Naive B cell (primary cell): ENCODE measurements at places on chromosomes 12 and 14.

- no peak overlapping the region for H3K4me3 ChIP-seq
- H3K4me1 ChIP-seq = no peaks in the 10 kb centered on the region
- DNase-seq = no peak
Measured at GRCh38 chr12:107331912-107332311, 238.6 kb upstream of the CRY1 start.

- H3K36me3 ChIP-seq = no peaks in the 10 kb centered on the region
- no peak overlapping the region for H3K27ac ChIP-seq
- no peaks in the 10 kb centered on the region for H3K27me3 ChIP-seq
- H3K4me3 ChIP-seq = no peak overlapping the region
- DNase-seq = no peak
Measured at GRCh38 chr14:22497671-22498093, 91.3 kb downstream of the DAD1 start.

DNA sequence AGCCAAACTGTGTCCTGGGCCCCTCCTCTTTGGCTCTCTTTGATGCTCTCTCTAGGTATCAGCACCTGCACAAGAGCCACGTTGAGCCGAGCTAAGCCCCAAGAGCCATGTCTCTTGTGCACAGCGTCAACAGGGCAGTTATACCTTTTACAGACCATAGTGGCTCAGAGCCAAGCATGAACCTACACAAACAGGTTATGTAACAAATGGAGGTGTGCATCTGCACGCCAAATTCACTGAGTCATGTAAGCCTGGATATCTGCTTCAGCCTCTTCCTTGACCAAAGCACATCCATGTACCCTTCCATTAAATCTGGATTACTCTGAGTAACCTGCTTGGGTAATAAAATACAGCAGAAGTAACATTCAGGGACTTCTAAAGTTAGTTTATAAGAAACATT lies 509.7 kb downstream of the NAV3 start:
- no peaks in the 10 kb centered on the region for H3K27me3 ChIP-seq
- no peaks in the 10 kb centered on the region for H3K4me1 ChIP-seq
- H3K27ac ChIP-seq = no peak overlapping the region
- no peak for DNase-seq
- no peak overlapping the region for H3K4me3 ChIP-seq

GRCh38 chr14:21299562-21300130 lies 19.8 kb downstream of the RPGRIP1 start:
- no peak for DNase-seq
- H3K36me3 ChIP-seq = no peaks in the 10 kb centered on the region
- H3K27ac ChIP-seq = no peak overlapping the region

DNA sequence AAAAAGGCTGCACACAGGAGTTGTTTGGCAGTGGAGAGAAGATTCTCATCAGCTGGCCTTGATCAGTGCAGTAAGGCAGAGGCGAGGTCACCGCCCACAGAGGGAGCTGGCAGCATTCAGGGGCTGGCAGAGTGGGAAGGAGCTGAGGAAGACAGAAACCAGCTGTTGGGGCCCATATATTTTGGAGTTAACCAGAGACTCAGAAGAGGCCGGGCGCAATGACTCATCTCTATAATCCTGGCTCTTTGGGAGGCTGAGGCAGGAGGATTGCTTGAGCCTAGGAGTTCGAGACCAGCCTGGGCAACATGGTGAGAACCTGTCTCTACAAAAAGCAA lies 17.7 kb downstream of the SMCO2 start:
- peaks cover 13% of the 10 kb centered on the region for H3K4me1 ChIP-seq
- no peak overlapping the region for H3K4me3 ChIP-seq
- H3K27ac ChIP-seq = no peak overlapping the region
- DNase-seq = no peak
- peaks cover 2% of the 10 kb centered on the region for H3K27me3 ChIP-seq
- no peaks in the 10 kb centered on the region for H3K36me3 ChIP-seq

- H3K4me3 ChIP-seq = no peak overlapping the region
- H3K4me1 ChIP-seq = no peaks in the 10 kb centered on the region
- no peak overlapping the region for H3K27ac ChIP-seq
- H3K36me3 ChIP-seq = peaks cover 7% of the 10 kb centered on the region
Measured at GRCh38 chr12:126342866-126343265, 1277.6 kb downstream of the AACS start.

GRCh38 chr12:90953956-90954421 lies 987 bp downstream of the CCER1 start:
- H3K4me3 ChIP-seq = no peak overlapping the region
- no peak for DNase-seq
- H3K27ac ChIP-seq = no peak overlapping the region
- H3K36me3 ChIP-seq = no peaks in the 10 kb centered on the region

- DNase-seq = no peak
- no peak overlapping the region for H3K4me3 ChIP-seq
- H3K36me3 ChIP-seq = peaks cover 4% of the 10 kb centered on the region
- H3K27ac ChIP-seq = no peak overlapping the region
- H3K27me3 ChIP-seq = no peaks in the 10 kb centered on the region
Measured at GRCh38 chr14:61498303-61498702, 176.9 kb downstream of the PRKCH start.

- no peaks in the 10 kb centered on the region for H3K27me3 ChIP-seq
- no peak overlapping the region for H3K4me3 ChIP-seq
- DNase-seq = no peak
- H3K4me1 ChIP-seq = peaks cover 2% of the 10 kb centered on the region
- no peak overlapping the region for H3K27ac ChIP-seq
Measured at GRCh38 chr12:25730489-25731349, 177.6 kb upstream of the LMNTD1 start.

GRCh38 chr14:42994051-42994736 lies 1387.5 kb downstream of the LRFN5 start:
- H3K4me3 ChIP-seq = no peak overlapping the region
- H3K27ac ChIP-seq = no peak overlapping the region
- no peaks in the 10 kb centered on the region for H3K27me3 ChIP-seq

GRCh38 chr14:74793506-74794155 lies 30.5 kb downstream of the YLPM1 start:
- no peak for DNase-seq
- peaks cover 52% of the 10 kb centered on the region for H3K4me1 ChIP-seq
- peak overlapping the region; percentile 70 for H3K4me3 ChIP-seq
- peak overlapping the region; percentile 43 for H3K27ac ChIP-seq
- H3K27me3 ChIP-seq = no peaks in the 10 kb centered on the region
- peaks cover 14% of the 10 kb centered on the region for H3K36me3 ChIP-seq

DNA sequence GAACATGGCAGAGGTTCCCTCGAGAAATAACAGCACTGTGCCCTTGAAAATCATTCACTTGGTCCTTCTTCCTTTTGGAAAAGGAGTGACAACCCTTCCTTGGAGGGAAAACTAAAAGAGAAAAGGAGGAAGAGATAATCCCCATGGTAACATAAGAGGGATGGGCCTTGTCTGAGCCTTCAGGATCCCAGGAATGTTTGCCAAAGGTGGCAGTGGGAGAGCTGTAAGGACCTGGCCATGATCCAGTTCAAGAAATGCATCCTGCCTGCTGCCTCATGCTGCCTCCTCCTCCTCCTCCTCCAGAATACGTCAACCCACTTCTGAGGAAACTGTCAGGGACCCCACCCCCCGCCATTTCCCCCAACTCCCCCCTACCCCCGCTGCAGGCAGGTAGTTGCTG lies 118.8 kb downstream of the KCNK10 start:
- H3K27ac ChIP-seq = no peak overlapping the region
- H3K4me1 ChIP-seq = no peaks in the 10 kb centered on the region
- no peak overlapping the region for H3K4me3 ChIP-seq

GRCh38 chr12:48969833-48970701 lies 1.5 kb downstream of the WNT10B start:
- H3K4me1 ChIP-seq = peaks cover 37% of the 10 kb centered on the region
- H3K27me3 ChIP-seq = peaks cover 47% of the 10 kb centered on the region
- H3K4me3 ChIP-seq = peak overlapping the region; percentile 83
- H3K27ac ChIP-seq = peak overlapping the region; percentile 41
- no peaks in the 10 kb centered on the region for H3K36me3 ChIP-seq

DNA sequence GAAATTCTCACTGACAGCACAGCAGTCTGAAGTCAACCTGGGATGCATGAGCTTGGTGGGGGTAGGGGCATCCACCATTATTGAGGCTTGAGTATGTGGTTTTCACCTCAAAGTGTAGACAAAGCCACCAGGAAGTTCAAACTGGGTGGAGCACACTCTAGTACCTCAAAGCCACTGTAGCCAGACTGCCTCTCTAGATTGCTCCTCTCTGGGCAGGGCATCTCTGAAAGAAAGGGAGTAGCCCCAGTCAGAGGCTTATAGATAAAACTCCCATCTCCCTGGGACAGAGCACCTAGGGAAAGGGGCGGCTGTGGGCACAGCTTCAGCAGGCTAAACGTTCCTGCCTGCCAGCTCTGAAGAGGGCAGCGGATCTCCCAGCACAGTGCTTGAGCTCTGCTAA lies 143.0 kb downstream of the KITLG start:
- no peak overlapping the region for H3K27ac ChIP-seq
- H3K36me3 ChIP-seq = no peaks in the 10 kb centered on the region
- no peaks in the 10 kb centered on the region for H3K27me3 ChIP-seq
- H3K4me1 ChIP-seq = no peaks in the 10 kb centered on the region
- H3K4me3 ChIP-seq = no peak overlapping the region

DNA sequence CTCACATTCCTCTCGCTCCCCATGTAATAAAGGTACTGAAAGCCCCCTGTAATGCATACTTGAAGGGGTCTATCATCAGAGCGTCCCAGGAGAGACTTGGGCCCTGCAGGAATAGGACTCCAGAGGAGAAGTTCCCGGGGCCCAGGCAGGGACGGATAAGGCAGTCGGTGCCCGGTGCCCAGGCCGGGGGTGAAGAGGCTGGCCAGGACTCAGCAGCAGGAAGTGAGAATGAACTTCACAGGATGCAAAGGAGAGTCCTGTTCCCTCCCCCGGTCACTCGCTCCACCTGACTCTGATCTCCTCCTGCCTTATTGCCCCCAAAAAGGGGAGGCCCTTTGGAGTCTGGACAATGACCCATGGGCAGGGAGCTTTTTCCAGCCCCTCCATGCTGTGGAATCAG lies 40.2 kb downstream of the LRRC74A start:
- no peak overlapping the region for H3K27ac ChIP-seq
- no peak overlapping the region for H3K4me3 ChIP-seq
- peaks cover 17% of the 10 kb centered on the region for H3K27me3 ChIP-seq
- peaks cover 32% of the 10 kb centered on the region for H3K4me1 ChIP-seq
- H3K36me3 ChIP-seq = no peaks in the 10 kb centered on the region
- DNase-seq = no peak

GRCh38 chr14:82915381-82915780 lies 1381.7 kb upstream of the SEL1L start:
- no peaks in the 10 kb centered on the region for H3K27me3 ChIP-seq
- no peaks in the 10 kb centered on the region for H3K4me1 ChIP-seq
- no peak overlapping the region for H3K4me3 ChIP-seq
- H3K27ac ChIP-seq = no peak overlapping the region
- no peak for DNase-seq

GRCh38 chr12:112349431-112349830 lies 32.8 kb downstream of the HECTD4 start:
- no peak for DNase-seq
- H3K4me3 ChIP-seq = peak overlapping the region; percentile 7
- peaks cover 75% of the 10 kb centered on the region for H3K4me1 ChIP-seq
- no peaks in the 10 kb centered on the region for H3K36me3 ChIP-seq
- H3K27me3 ChIP-seq = no peaks in the 10 kb centered on the region
- H3K27ac ChIP-seq = peak overlapping the region; percentile 93

- H3K27ac ChIP-seq = no peak overlapping the region
- H3K4me1 ChIP-seq = no peaks in the 10 kb centered on the region
- H3K4me3 ChIP-seq = no peak overlapping the region
- H3K27me3 ChIP-seq = no peaks in the 10 kb centered on the region
- no peak for DNase-seq
- H3K36me3 ChIP-seq = peaks cover 12% of the 10 kb centered on the region
Measured at GRCh38 chr14:81484120-81484519, 49.5 kb downstream of the SEL1L start.

- no peak overlapping the region for H3K27ac ChIP-seq
- no peak for DNase-seq
- H3K27me3 ChIP-seq = peaks cover 16% of the 10 kb centered on the region
- H3K4me1 ChIP-seq = no peaks in the 10 kb centered on the region
- no peaks in the 10 kb centered on the region for H3K36me3 ChIP-seq
Measured at GRCh38 chr12:109739747-109740693, 26.4 kb downstream of the FAM222A start.

GRCh38 chr12:54725233-54725843 lies 77.2 kb upstream of the DCD start:
- H3K27ac ChIP-seq = no peak overlapping the region
- H3K4me1 ChIP-seq = peaks cover 4% of the 10 kb centered on the region
- peaks cover 21% of the 10 kb centered on the region for H3K27me3 ChIP-seq
- no peak overlapping the region for H3K4me3 ChIP-seq
- no peaks in the 10 kb centered on the region for H3K36me3 ChIP-seq

- no peak overlapping the region for H3K27ac ChIP-seq
- peaks cover 11% of the 10 kb centered on the region for H3K4me1 ChIP-seq
- H3K4me3 ChIP-seq = no peak overlapping the region
- peaks cover 31% of the 10 kb centered on the region for H3K36me3 ChIP-seq
- DNase-seq = no peak
Measured at GRCh38 chr12:11849757-11850504, 200.5 kb downstream of the ETV6 start.

DNA sequence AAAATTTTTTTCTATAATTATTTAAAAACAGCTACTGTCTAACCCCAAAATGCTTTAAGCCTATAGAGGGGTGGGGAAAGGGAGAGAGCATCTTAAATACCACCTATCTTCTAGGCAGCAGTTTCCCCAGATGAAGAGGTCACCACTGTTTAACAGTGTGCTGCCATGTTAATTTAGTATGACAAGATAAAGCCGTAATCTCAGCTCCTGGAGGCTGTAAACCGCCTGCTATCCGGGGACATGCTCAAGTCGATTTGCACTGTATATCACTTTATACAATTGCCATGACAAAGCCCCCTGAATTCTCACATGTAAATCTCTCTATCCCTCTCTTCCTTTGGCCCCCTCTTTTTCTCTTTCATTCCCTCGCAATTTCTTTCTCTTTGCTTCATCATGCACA lies 68.5 kb downstream of the SOX5 start:
- H3K36me3 ChIP-seq = no peaks in the 10 kb centered on the region
- H3K4me3 ChIP-seq = no peak overlapping the region
- no peaks in the 10 kb centered on the region for H3K4me1 ChIP-seq
- no peaks in the 10 kb centered on the region for H3K27me3 ChIP-seq
- no peak for DNase-seq

DNA sequence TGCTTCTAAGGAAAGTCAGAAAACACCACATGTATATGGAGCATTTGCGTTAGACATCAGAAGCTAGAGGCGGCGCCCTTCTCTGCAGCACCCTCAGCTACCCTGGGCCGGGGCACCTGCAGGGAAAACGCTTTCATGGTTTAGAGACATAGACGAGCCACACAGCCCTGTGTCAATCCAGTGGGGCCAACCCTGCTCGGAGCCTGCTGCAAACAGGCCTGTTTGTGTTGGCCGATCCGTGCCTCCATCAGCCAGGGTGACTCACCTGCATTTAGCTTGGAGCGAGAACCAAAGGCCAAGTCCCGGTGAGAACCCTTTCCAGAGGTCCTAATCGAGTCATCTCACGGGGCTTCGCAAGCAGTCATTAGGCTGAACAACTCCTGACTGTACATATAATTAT lies 19.5 kb upstream of the FZD10 start:
- H3K36me3 ChIP-seq = no peaks in the 10 kb centered on the region
- no peaks in the 10 kb centered on the region for H3K4me1 ChIP-seq
- no peak for DNase-seq
- peaks cover 16% of the 10 kb centered on the region for H3K27me3 ChIP-seq

GRCh38 chr12:112517730-112518364 lies 99.1 kb downstream of the PTPN11 start:
- H3K36me3 ChIP-seq = no peaks in the 10 kb centered on the region
- peaks cover 8% of the 10 kb centered on the region for H3K27me3 ChIP-seq
- DNase-seq = no peak
- H3K27ac ChIP-seq = no peak overlapping the region
- no peaks in the 10 kb centered on the region for H3K4me1 ChIP-seq
- no peak overlapping the region for H3K4me3 ChIP-seq

GRCh38 chr14:102187044-102187443 lies 47.3 kb downstream of the WDR20 start:
- H3K4me3 ChIP-seq = no peak overlapping the region
- H3K27ac ChIP-seq = peak overlapping the region; percentile 37
- DNase-seq = no peak
- no peaks in the 10 kb centered on the region for H3K36me3 ChIP-seq
- no peaks in the 10 kb centered on the region for H3K27me3 ChIP-seq
